ENCODE measurements at places on chromosomes 12 and 14.

- DNase-seq = no peak
Measured at GRCh38 chr14:100071545-100071944, 6.3 kb downstream of the EVL start.

DNA sequence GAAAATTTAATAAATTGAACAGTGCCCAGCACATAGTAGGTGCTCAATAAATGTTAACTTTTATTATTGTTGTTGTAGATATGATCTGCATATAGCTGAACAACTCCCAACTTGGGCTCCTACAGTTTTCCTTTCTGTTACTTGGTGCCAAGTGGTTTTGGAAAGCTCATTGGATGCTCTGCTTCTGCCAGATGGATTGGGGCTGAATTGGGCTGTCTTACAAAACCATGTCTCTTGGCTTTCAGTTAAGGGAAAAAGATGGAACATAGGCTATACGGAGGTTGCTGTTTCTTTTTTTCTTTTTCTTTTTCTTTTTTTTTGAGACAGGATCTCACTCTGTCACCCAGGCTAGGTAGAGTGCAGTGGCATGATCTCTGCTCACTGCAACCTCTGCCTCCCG, 140.7 kb upstream of the PWP1 start:
- DNase-seq = no peak

DNA sequence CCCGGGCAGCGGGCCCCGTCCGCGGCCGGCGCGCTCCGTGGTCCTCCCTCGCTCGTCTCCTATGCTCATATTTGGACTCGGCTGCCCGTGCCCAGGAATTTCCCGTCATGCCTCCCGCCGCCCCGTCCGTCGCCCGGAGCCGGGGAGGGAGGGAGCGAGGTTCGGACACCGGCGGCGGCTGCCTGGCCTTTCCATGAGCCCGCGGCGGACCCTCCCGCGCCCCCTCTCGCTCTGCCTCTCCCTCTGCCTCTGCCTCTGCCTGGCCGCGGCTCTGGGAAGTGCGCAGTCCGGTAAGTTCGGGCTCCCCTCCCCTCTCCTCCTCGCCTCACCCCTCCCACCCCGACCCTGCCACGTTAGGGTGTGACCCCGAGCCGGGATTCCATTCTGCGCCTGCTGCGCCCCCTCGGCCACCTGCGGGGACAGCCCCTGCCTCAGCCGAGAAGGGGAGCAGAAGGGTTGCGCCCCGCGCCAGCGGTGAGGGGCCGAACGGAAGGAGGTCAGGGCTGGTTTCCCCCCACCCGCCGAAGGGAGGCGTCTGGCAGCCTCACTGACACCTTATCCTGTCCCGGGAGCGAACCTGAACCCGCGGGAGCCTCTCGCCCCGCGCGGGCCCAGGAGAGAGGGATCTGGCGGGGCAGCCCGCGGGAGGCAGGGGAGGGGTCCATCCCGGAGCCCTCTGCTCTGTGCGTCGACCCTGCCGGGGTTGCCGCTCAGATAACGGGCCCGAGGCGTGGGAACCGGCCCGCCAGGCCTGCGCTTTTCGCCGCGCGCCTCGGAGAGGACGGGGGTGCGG, at the start of gene MSRB3:
Gene MSRB3 (plus strand): TSS at position 108 of the 793 bp plus-strand sequence. CDS start 29,897 bp downstream, outside the sequence.
- peak; percentile 84 for DNase-seq

DNA sequence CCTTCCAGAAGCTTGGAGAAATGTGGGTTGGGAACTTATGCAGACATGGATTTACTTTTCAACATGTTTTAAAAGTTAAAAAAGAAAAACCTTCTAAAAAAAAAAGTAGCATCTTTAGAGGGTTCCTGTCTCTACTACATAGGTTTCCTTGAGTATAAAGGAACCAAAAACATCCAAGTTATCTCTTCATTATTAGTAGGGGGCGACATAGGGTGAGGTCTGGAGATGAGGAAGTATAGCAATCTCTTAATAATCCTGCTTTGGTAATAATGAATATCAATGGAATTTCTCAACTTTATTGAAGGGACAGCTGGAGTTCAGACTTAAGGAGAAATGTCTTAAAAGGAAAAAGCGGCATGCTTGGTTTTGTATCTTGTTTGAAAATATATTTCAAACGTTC, 6.5 kb upstream of the PLXNC1 start:
- DNase-seq = no peak

- no peak for DNase-seq
Measured at GRCh38 chr12:122265886-122266229, 436 bp downstream of the VPS33A start.

- no peak for DNase-seq
Measured at GRCh38 chr12:55780685-55781084, 36.8 kb downstream of the SARNP start.

DNA sequence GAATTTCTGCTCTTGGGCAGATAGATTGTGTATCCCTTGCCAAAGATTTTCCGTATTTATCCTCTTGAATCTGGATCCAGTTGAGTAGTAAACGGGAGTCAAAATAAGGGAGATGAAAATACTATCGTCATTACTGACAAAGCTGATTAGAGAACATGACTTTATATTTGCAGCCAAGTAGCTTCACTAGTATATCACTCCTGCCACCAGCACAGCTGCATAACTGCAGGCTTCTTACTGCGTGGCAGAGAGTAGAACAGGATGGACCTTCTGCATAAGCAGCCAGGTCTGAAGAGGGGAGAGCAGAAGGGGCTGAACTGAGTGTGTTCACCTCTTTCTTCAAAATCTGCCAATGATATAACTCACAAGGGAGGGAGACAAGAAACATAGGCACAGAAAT, 283.7 kb downstream of the FBXL14 start:
- DNase-seq = no peak

GRCh38 chr14:61041704-61042103, 60.7 kb downstream of the SLC38A6 start:
- DNase-seq = no peak

DNA sequence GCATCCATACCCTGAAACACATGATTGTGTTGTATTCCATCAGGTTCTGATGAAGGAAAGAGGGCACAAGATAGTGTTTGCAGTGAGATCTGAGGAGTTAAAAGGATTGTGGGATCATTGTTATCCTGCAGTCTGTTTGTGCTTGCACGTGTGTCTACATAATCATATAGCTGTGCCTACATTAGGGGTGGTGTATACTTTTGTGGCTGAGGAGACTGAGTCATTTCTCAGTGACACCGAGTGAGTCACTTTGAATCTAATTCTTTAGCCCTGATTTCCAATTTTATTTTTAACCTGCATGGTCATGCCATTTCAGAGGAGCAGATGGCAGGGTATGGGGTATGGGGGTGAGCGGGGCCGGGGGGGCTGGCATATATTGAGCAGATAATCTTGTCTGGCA, 133.2 kb downstream of the ANO4 start:
- DNase-seq = no peak

- no peak for DNase-seq
Measured at GRCh38 chr12:107513184-107513583, 172.4 kb upstream of the PWP1 start.

DNA sequence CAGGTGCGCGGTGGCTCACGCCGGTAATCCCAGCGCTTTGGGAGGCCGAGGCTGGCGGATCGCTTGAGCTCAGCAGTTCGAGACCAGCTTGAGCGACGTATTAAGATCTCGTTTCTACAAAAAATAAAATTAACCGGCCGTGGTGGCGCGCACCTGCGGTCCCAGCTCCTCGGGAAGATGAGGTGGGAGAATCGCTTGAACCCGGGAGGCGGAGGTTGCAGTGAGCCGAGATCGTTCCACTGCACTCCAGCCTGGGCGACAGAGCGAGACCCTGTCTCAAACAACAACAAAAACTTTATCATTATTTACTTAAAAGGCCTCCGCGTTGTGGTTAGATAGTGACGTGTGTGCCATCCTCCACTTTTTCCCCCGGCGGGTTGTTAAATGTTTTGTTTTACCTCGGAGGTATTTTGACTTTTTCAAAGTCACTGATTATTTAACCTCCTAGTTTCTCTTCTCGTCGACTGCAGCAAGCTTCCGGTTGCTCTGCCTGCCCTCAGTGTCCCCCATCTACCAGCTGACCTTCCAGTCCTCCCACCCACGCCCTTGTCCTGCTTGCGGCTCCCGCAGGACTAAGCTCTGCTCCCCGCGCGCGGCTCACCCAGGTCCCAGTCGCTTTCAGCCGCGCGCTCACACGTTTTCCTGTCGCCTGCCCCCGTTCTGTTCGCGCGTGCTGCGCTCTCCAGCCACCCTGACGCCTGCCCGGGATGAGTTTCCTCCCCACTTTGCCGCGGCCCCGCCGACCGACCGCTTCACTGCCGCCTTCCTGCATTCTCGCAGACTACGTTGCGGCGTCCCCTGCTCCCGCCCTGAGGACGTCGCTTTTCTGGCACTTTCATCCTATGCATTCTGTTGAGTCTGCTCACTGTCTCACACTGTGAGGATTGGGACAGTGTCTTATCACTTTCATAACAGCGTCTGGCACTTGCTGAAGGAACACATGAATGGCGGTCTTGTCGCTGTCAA, 1.2 kb upstream of the SCAF11 start:
- DNase-seq = peak; percentile 68

- peak; percentile 9 for DNase-seq
Measured at GRCh38 chr12:105279460-105280056, 43.6 kb upstream of the APPL2 start.

GRCh38 chr12:102379346-102380162, 100.8 kb downstream of the IGF1 start:
- no peak for DNase-seq

GRCh38 chr14:80237143-80237542, 25.8 kb upstream of the DIO2 start:
- no peak for DNase-seq

GRCh38 chr12:133026996-133027395, 10.3 kb upstream of the ZNF84 start:
- DNase-seq = no peak

GRCh38 chr12:53613821-53614220, 12.4 kb downstream of the ATF7 start:
- no peak for DNase-seq

DNA sequence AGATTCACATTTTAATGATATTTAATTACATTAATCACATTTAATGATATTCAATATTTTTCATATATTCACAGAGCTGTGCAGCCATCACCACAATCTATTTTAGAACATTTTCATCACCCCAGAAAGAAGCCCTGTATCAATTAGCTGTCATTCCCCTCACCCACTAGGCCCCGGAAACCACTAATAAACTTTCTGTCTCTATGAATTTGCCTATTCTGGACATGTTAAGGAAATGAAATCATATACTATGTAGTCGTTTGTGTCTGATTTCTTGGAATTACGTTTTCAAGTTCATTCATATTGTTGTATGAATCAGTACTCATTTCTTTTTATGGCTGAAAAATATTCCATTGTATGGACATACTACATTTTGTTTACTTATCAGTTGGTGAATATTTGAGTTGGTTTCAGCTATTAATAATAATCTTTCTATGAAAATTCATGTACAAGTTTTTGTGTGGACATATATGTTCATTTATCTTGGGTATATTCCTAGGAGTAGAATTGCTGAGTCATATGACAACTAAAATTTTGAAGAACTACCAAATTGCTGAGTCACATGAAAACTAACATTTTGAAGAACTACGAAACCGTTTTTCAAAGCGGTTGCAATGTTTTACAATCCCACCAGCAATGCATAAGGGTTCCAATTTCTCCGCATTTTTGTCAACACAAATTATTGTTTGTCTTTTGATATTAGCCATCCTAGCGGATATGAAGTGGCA, 11.7 kb upstream of the OTOGL start:
- DNase-seq = no peak

DNA sequence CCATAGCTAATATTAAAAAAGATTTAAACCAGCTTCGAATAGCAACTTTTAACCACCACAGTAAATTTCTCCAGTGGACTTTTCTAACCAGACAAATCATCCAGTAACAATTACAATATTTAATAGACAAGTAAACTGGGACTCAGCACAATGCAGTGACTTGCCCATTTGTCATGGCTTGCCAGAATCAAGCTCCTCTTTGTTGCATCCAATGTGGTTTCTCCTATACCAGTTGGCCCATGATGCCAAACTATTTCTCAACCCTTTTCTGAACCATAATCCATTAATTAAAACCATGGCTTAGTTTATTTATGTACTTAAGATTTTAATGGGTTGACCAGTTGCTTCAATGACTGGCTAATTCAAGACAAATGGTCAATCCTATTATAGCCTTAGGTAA, 64.4 kb downstream of the DIO2 start:
- DNase-seq = no peak

- DNase-seq = no peak
Measured at GRCh38 chr12:80187660-80188090, 88.3 kb downstream of the OTOGL start.

GRCh38 chr12:11014234-11014633, 8.2 kb downstream of the TAS2R19 start:
- no peak for DNase-seq

DNA sequence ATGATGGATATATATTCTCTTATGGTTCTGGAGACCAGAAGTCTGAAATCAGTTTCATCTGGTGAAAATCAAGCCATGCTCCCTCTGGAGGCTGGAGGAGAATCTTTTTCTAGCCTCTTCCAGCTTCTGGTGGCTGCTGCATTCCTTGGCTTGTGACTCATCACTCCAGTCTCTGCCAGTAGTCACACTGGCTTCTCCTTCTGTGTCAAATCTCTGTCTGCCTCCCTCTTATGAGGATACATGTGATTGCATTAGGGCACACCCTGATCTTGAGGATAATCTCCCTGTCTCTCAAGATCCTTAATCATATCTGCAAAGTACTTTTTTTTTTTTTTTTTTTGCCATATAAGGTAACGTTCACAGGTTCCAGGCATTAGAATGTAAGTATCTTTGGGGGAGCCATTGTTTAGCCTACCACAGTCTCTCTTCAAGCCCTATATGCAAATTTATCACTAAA, 17.7 kb downstream of the DNAL1 start:
- DNase-seq = no peak

- no peak for DNase-seq
Measured at GRCh38 chr14:80772504-80772903, 169.0 kb downstream of the CEP128 start.

DNA sequence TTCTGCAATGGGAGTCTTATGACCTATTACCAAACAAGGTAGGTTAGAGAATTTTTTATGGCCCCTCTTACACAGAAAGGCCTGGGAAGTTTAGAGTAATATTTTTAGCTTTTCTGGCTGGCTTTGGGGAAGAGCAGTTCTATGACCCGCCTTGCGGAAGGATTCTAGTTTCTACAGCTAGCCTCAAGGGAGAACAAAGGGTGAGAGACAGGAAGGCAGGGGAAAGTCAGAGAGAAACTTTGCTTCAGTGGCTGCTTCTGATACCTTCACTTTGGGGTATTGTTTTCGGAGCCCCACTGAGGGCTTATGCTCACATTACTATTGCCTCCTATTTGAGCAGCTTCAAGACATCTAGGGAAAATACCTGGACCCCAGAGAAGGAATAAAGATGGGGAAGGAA, 80.7 kb upstream of the NUDT4 start:
- DNase-seq = no peak

- peak; percentile 54 for DNase-seq
Measured at GRCh38 chr14:83463500-83464098, 1929.9 kb upstream of the SEL1L start.

- DNase-seq = peak; percentile 76
Measured at GRCh38 chr14:32077081-32078022, at the start of gene ARHGAP5. ARHGAP5 (plus strand) TSS chr14:32077304; CDS start chr14:32090670, 13,366 bp downstream.

- DNase-seq = no peak
Measured at GRCh38 chr14:65396082-65396910, 16.2 kb upstream of the FUT8 start.
